C1 segment of cervical spinal cord (tissue), 14 donors: ENCODE measurements at places on chromosomes 4 and X.
A peak's percentile ranks its signal among the peaks of the same experiment; 100 is the strongest.

DNA sequence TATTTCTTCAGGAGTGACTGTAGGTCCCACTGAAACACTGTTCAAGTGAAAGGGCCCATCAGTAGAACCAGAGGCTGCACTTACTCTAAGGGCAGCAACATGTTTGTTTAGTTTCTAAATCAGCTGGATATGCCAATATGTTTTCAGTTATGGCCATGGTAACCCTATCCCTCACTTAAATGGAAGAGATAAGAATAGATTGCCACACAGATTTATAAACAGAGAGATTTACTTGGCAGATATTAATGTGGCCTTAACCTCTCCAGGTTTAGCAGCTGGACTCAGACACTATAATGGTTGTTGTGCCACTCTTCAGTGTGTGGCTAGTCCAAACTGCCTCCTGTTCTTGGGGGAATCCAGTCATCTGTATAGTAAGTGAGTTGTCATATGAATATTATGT lies 354.1 kb downstream of the TEX13C start:
- DNase-seq: no peak

DNA sequence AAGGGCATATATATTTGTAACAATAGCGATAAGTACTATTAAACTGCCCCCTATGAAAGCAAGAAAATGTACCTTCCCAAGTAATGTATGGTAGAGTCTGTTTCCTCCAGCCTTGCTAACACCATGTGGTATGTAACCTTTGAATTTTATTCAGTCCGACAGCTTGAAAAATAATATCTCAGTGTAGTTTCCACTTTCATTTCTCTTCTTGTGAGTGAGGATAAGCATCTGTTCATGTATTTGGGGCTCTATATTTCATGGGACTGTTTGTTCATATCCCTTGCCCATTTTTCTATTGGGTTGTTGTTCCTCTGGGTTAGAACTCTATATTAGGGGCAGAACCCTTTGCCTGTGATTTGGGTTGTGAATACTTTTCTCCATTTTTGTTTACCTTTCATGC lies 58.3 kb downstream of the USP38 start:
- DNase-seq: no peak

GRCh38 chrX:13064599-13065143 lies 20.3 kb upstream of the FAM9C start:
- no peak for DNase-seq

- DNase-seq: no peak
Observed at GRCh38 chr4:168028970-168029597, 63.3 kb upstream of the ANXA10 start.

GRCh38 chr4:53908661-53909078 lies 155.7 kb downstream of the CHIC2 start:
- DNase-seq: no peak

DNA sequence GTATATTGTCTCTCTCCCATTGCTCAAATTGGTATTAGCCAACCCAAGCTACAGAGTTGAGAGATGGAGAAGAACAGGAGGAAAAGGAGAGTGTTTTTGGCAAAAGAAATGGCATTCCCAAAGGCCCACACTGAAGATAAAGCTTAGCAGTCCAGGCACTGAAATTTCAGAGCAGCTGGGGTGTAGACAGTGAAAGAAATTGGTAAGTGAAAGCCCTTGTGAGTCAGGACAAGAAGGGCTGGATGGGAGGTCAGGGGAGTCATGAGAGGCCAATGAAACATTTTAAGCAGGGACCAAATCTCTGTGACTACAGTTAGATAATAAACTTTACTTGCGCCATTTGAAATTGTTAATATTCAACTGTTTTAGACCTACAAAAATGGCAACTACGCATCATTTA lies 177.7 kb downstream of the ADAMTS3 start:
- DNase-seq: no peak

- DNase-seq: no peak
Observed at GRCh38 chr4:14386196-14386595, 616.1 kb upstream of the CPEB2 start.

DNA sequence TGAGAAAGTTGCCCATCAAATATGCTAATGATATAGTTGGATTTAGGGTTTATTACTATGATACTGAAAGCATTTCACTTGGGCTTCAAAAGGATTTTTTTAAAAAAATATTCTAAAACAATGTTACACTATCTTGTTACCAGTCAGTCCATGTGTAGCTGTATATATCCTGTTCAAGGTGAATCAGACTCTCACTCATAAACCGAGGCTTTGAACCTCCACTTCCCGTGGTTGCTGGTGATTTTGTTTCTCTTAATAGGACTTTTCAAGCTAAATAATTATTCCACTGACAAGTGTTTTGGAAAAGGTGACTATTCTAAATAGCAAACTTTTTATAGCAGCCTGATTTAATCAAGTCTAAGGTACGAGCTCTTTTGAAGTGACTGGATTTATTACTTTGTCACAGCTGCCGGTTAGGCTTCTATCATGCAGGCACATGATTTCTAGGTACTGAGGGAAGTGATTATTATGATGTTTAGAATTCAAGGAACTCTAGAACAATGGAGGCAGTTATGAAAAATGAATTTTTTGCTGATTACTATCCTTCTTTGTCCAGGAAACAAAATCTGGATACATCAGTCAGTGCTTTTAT lies 287.7 kb downstream of the KCTD8 start:
- no peak for DNase-seq

DNA sequence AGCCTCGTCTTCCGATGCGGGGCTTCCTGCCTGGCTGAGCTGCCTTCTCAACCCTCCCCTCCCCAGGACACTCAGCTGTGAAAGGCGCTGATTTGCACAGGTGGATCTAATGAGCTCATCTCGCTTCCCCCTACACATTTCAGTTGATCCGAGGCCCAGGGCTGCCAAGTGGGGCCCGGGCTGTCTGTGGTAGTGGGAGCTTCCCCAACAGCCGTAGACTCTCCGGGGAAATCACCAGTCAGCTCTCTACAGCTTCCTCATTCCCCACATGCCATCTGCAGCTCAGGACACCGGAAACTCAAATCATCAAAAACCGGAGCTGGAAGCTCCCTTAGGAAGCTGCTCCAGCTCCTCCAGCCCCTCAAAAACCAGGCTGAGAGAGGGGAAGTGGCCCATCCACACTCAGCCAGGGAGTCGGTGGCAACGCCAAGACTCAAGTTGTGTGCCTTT lies 56.2 kb downstream of the SMIM20 start:
- DNase-seq: peak; percentile 39

DNA sequence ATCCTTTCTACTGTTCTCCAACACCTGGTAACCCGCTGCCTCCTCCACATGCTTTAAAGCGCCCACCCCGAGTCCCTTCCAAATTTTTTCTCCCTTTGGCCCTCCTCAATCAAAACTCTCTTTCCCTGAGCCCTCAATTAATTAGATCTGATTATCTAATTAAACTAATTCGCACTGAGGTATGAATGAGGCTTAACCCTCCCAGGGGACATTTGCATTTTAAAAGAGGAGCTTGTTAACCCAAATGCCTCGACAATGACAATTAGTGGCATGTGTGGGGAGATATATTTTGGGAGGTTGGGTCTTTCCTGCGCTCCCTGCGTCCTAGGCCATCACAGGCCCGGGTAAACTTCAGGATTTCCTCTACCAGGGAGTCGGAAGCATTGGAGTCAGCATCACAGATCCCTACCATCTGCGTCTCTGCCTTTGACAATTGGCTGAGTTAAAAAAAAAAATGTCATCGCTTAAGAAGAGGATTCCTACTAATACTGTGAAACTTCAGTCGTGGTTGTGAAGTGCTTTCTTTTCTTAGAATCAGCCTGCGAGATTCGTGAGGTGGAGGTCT lies 50.6 kb downstream of the TENM3 start:
- DNase-seq: no peak

GRCh38 chrX:13520351-13520750 lies 49.0 kb upstream of the EGFL6 start:
- DNase-seq: no peak

GRCh38 chr4:123068081-123068480 lies 145.7 kb upstream of the NUDT6 start:
- no peak for DNase-seq

DNA sequence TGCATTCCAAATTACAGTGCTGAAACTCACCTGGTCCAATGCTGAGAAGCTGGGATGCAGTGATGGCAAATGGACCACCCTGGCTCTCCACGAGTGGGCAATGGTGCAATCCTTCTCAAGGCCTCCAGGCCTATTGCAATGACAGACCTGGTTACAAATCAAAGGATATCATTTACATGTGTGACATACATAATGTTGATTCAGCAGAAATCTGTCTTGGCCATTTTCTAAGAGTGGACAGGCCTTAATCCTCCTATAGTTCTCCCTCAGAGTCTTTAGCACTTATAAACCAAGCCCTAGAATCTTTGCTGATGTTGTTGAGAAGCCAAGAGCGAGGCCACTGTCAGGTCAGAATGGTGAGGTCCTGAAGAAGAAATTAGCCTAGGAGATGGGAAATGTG lies 17.1 kb downstream of the LRAT start:
- no peak for DNase-seq

DNA sequence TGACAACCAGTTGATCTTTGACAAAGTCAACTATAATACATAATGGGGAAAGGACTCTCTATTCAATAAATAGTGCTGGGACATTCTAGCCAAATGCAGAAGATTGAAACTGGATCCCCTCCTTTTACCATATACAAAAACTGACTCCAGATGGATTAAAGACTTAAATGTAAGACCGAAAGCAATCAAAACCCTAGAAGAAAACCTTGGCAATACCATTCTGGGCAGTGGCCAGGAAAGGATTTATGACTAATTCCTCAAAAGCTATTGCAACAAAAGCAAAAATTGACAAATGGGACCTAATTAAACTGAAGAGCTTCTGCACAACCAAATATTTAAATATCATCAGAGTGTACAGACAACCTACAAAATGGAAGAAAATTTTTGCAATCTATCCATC lies 185.1 kb downstream of the NPNT start:
- DNase-seq: no peak

DNA sequence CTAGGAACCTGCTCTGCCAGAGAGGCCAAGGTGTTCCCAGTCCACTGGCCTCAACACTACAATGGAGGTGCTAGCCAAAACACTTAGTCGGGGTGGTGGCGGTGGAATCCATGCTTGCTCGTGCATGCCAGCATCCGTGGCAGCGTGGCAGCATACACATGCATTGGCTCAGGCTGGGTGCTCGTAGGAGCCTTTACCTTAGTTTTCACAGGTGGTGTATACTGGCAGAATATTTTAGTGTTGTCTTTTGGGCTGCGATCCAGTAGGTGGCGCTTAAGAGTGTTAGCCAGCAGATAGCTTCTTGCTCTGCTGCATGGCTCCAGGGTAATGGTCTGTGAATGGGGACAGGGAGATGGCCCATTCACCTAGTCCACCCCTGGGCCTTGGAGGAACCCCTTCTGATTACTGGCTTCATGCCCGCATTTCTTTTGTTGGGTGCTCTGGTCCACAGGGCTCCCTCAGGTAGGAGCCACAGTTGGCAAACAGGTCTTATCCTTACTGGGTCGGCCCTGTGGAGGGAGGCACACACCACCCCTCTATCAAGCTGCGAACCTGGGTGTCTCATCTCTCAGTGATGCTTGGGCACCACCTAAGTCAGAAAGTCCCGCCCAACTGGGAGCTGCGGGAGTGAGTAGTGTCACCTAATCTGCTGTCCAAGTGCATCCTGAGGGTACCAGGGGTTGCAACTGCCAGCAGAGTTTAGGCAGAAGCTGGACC lies 40.0 kb downstream of the RIPPLY1 start:
- DNase-seq: no peak

GRCh38 chrX:143633461-143634308 lies 2.2 kb downstream of the SLITRK4 start:
- no peak for DNase-seq

DNA sequence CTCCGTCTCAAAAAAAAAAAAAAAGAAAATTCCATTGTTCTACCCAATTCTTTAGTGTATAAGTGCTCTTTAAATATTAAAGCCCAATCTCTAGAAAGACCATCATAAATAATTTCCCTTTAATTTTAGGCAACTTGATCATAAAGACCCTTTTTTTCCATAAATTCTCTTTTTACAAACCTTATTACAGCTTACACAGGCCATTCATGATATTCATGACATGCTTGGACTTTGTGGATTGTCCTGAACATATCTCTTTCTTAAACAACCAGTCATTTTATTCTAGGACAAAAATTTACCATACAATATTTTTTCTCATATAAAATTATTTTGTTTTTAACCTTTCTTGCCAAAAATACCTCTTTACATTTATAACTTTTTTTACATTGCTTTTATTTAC lies 30.5 kb downstream of the TLR8 start:
- DNase-seq: no peak

DNA sequence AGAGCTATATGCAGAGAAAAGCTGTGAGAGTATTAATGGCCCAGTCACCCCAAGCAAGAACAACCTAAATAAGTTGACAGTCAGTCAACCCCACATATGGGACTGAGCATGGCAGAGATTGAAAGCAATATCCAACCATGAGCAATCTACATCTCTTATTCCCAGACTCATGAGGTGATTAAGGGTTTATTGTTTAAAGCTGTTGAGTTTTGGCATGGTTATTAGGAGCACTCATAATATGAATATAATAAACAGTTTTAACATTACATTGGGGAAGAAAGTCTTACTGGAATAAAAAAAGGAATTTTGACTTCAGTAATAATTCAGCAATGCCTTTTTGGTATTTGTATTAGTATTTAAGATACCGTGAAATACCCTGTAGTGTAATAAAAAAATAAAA lies 1627.4 kb downstream of the STIM2 start:
- no peak for DNase-seq

- DNase-seq: no peak
Observed at GRCh38 chrX:24169211-24169610, 19.7 kb downstream of the ZFX start.

- no peak for DNase-seq
Observed at GRCh38 chr4:107349732-107350131, 313.6 kb upstream of the DKK2 start.

GRCh38 chr4:95263391-95263790 lies 285.4 kb downstream of the UNC5C start:
- no peak for DNase-seq

- DNase-seq: no peak
Observed at GRCh38 chr4:26227601-26228229, 93.1 kb upstream of the RBPJ start.

GRCh38 chrX:17082831-17083230 lies 136.4 kb downstream of the REPS2 start:
- DNase-seq: no peak

- no peak for DNase-seq
Observed at GRCh38 chr4:25484243-25484721, 107.2 kb downstream of the ANAPC4 start.

GRCh38 chr4:114093221-114093715 lies 113.8 kb upstream of the ARSJ start:
- DNase-seq: no peak

DNA sequence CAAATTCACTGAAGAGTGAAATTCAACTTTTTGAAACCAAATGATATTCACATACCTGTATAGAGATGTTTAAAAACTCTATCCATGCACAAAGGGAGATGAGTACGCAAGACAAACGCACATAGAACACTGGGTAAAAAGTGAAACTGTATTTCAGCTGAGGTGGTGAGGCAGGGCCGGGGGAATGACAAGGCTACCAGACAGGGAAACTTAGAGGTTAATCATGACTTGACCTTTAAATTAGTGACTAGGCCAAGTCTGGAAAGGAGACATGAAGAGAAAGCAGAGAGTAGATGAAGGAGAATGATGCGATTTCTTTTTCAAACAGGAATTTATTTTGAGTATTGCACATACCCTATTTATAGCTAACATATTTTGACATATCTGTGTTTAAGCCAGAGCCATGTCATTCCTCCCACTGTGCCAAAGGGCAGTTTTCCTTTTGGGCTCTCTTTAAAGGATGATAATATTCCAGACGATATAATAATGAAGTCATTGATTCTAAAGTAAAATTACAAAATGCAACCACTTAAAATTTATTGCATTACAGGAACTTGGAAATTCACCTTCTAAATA lies 49.4 kb downstream of the ARHGEF6 start:
- DNase-seq: no peak
